ENCODE measurements at places on chromosomes 2 and 18. TPM values are rescaled to one million over a fixed set of nuclear protein-coding genes. Genes with fewer than 3 reads are reported as not detected.

DNA sequence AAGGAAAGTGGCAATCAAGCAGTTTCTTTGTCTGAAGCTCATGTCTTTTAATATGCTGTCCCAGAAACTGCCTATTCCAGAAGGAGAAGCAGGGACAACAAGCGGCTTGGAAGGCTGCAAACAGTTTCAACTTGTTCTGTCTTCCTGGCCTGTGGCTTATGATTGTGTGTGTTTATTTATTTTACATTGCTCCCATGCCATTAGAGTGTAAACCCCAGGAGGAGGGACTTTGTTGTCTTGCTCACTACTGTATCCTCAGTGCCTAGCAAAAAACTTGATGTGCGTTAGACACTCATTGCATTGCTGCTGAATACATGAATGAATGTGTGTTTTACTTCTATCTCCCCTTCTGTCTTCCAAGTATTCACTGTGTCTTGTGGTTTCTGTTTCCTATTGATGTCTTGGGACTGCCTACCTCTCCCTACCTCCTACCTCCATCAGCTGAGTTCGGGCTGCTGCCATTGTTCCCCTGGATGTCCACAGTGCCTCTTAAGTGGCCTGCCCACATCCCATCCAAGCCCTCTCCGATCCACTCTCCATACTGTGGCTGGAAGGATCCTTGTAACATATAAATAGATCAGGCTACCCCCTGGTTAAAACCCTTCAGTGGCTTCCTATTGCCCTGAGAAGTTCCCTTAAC is 261.4 kb downstream of the DYSF start:
- no peak for DNase-seq

DNA sequence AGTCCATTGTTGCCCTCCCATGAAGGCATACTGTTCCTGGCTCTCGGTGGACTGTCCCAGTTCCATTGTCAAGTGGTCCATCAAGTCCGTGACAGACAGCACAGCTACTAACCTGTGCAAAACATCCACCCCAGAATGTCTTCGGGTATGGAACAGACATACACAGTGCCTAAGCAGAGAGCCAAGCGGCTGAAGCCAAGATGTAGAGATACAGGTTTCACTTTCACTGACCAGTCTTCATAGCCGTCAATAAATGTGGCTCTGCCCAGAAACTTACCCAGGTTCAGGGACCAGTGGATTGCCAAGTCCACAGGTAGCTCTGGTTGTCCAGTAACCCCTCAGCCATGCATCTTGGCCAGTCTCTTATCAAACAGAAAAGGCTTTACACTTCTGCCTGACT is 10.7 kb upstream of the PAPOLG start:
- DNase-seq = no peak

Gene IL1R1
- polyA plus RNA-seq = 36.4 TPM

Gene GFPT1
- polyA plus RNA-seq = 41.6 TPM

DNA sequence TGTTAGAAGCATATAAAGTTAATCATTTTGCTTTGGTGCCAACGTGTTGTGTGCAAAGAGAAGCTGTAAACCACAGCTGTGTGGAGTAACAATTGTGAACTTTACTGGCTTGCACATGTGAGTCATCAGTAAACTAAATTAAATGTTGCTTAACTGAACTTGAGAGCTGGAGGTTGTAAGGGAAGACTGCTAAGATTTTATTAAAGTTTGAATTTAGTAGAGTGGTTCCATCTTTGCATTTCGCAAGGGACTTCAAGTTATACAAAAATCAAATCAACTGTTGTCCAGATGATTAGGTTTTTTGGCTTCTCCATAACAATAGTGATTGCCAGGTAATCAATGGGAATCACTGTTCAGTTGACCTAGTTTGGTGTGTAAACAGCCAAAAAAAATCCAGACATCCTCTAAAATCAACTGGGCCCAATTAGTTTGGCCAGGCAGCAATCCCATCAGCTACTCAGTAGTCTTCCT is 247.4 kb downstream of the MYO3B start:
- no peak for DNase-seq

DNA sequence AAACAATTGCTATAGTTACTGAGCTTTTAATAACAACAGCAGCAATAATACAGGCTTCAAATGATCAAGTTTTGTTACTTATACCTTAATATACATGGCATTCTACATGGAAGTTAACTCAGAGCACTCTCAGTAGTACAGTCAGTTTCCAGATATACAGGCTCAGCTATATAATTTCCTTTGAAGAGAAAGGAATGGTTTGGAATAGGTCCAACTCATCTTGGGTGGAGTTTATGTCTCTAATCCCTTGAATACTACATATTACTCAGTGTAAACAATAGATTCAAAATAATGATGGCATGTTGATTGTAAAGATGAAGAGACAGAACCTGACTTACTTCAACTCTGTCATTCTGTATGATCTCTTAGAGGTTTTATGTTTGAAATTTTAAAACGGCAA is 174.9 kb downstream of the EPHA4 start:
- DNase-seq = no peak

Gene ZBTB7C
- polyA plus RNA-seq = 18.7 TPM

DNA sequence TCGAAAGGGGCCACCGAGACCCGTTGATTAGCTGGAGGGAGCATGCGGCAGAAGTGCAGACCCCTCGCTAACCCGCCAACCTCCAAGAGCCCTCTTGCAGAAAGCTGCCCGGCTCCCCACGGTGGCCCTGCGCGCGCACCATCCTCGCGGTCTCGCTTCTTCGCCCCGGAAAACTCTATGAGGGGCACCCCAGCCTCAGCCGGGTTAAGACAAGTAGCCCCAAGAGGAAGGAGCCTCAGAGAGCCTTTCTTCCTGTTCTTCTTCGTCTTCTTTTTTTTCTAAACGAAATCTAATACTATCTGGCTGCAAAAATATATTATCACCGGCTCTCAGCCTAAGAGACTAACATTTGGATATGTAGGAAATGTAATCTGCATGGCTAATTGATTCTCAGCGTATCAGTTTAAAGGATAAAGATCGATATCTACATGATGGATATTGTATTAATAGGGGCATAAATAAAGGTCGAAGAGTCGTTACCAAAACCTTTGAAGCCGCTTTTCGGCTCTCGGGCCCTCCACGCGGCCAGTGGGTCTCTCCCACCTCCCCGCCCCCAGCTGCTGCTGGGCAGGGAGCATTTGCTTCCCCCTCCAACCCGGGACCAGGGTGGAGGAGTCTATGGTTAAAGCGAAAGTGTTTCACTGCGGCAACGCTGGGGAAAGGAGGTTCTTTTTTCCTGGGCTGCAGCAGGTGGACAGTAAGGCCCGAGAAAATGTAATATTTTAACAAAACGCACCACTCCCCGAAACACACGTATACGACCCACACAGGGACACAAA is 6.1 kb upstream of the PAX3 start:
- DNase-seq = no peak

DNA sequence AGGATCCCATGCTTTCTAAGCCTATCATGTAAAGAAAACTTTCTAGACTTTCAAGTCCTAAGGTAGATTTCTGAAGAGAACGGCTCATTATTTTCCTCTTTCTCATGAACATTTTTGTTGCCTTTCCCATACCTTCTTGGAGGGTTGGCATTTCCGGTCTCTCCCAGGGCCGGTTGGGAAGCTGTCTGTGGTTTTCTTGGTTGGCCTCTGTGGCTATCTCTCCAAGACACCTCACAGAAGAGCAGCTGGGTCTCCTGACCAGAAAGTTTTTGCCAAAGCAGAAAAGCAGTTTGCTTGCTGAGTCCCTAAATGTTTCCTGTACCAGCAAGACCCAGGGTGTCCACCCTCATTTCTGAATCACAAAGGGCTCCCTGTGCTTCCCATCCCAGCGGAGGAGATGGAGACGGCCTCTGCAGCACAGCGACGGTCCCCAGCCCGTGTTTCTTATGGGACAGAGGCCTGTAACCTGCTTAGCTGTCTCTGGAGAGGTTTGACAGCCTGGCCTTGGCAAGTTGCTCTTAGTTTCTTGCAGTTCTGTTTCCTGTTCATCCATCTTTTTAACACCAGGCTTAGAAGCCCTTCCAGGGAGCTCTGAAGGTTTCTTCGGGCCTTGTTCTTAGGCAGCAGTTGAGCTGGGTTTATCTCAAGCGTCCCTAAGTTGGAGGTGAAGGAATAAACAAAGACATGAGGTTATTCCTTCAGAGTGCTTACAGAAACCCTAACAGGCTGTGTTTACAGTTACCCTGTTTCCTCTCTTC is 39.8 kb downstream of the GREB1 start:
- DNase-seq = no peak

Gene SLC23A3
- 17.3 TPM for polyA plus RNA-seq

DNA sequence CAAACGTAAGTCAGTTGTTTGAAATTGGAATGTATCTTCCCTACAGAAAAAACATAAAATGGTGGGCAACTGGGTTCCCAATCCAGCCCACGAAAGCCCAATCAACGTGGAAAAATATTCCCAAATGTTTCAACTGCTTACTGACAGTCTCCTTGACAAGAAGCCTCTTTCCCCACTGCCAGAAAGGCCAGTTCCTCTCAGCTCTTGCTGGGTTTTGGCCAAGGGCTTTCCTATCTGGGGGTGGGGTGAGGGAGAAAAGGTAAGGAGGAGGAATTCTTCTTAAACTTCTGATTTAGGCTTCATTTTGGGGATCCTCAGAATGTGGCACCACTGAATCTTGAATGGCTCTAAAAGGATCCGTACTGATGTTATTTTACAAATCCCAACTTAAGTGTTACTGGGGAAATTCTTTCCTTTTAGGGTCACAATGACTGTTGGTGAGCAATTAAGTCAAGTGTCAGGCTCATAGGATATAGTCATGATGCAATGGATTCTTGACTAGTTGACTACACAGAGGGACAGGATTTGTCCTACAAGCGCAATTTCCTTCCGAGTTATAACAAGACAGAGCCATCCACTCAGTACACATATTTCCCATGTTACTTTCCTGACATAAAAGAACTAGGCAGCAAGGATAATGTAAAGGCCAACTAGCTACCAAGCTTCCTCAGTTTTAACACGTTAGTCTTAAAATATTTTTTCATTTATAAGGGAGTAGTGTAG is 73.6 kb downstream of the SPRED2 start:
- no peak for DNase-seq

- no peak for DNase-seq
These were observed 127.2 kb upstream of the EML6 start for GRCh38 chr2:54595999-54596902.

Gene EN1
- polyA plus RNA-seq = not detected

DNA sequence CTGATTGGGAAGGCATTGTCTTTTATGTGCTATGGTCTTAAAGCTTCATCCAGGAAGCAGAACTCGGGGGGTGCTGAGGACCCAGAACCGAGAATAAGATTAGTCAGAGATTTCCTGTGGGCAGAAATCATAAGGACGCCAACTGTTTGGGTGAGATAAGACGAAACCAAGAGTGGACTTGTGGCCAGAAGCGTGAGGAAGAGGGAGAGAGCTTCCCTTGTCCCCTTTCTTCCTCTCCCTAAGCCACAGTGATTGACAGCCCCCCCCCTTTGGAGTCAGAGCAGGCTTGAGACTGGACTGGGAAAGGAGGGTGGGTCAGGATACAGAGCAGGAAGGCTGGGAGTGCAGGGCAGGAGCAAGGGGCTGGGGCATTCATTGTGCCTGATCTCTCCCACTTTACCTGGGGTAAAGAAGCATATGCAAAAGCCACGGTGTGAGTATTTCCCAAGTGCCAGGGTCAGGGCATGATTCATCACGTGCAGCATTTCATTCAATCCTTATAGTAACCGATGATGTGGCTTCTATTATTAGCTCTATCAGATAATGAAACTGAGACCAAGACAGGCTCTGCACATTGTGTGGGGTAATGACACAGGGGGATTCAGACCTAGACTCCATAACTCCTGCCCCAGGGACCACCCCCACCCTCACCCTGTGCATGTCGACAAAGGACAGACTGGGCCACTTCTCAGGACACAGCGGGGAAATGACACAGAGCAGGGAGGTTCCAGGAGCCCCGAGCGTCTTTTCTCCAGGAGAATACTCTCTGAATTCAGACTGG is 3.0 kb upstream of the IL1RN start:
- no peak for DNase-seq

GRCh38 chr2:101113441-101114267 is 37.5 kb downstream of the TBC1D8 start:
- DNase-seq = peak; percentile 70

- DNase-seq = no peak
These were observed 96.2 kb downstream of the CABLES1 start for GRCh38 chr18:23231340-23232021.

DNA sequence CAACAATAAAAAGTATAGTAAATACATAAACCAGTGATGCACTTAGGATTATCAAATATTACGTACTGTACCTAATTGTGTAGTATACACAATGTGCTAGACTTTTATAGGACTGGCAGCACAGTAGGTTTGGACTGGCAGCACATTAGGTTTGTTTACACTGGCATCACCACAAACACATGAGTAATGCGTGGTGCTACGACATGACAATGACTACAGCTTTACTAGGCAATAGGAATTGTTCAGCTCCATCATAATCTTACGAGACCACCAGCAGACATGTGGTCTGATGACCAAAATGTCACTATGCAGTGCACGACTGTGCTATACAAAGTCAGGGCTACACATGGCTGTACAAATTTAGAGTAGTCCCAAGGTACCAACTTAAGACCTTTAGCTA is 2.3 kb downstream of the MBOAT2 start:
- no peak for DNase-seq

GRCh38 chr18:5155218-5155906 is 41.7 kb downstream of the AKAIN1 start:
- no peak for DNase-seq

GRCh38 chr2:146814971-146815370 is 1029.9 kb upstream of the ACVR2A start:
- no peak for DNase-seq

Gene TDRD15
- 0.01 TPM for polyA plus RNA-seq

Gene C2orf72
- 4.3 TPM for polyA plus RNA-seq

GRCh38 chr2:241565411-241565810 is 6.9 kb downstream of the BOK start:
- no peak for DNase-seq

GRCh38 chr18:62735387-62735786 is 20.0 kb downstream of the PHLPP1 start:
- DNase-seq = no peak

- no peak for DNase-seq
These were observed 258.5 kb downstream of the DOK6 start for GRCh38 chr18:69659142-69659651.

Gene SEMA4F
- polyA plus RNA-seq = 8.1 TPM

- no peak for DNase-seq
These were observed 48.2 kb upstream of the CTAGE1 start for GRCh38 chr18:22465859-22466457.

DNA sequence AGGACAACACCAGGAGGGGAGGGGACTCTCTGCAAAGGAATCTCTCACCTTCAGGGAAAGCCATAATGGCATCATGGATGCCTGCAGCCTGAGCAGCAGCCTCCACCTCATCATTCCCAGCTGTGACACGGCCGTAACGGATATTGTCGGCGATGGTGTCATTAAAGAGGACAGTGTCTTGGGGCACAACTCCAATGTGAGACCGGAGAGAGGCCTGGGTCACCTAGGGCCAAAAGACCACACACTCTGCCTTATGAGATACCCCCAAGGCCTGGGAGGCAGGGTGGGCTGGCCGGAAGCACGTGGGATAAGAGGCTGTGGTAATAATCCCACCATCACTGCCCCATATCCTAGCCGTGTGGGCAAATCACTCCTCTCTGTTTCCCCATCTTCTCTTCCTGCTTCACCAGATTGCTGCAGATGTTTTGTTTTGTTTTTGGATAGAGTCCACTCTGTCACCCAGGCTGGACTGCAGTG is 4.3 kb downstream of the ZFAND2B start:
- DNase-seq = no peak

All from right renal pelvis (tissue), 4 donors.